EL (cell line): ENCODE measurements at places on chromosomes 4 and X.
A peak's percentile ranks its signal among the peaks of the same experiment; 100 is the strongest.

GRCh38 chr4:173835903-173836302, 305.9 kb upstream of the HAND2 start:
- DNase-seq, result peak; percentile 0

- no peak for DNase-seq
Observed at GRCh38 chrX:13693341-13693961, 4.5 kb downstream of the RAB9A start.

DNA sequence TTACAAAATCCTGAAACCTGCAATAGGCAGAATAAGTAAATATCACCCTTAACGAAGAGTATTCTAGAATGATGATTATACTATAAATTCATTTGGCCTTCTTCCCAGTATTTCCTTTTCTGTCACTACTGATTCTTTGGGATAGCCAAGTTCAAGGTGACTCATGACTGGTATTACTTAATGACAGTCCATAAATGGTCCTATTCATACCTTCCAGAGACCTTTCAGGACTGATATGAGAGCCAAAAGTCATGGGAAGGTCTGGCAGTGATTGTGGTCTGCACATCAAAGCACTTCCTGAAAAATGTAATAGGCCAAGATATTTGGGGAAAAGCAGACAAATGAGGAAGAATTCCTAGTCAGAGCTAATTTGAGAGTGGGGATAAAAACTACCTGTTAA, 239.6 kb upstream of the FAM47A start:
- DNase-seq, result no peak

GRCh38 chrX:130176354-130176776, 4.6 kb downstream of the RAB33A start:
- peak; percentile 25 for DNase-seq

GRCh38 chr4:6278801-6279197, 9.1 kb downstream of the WFS1 start:
- no peak for DNase-seq

GRCh38 chr4:165398570-165398969, 19.8 kb downstream of the CPE start:
- no peak for DNase-seq

- no peak for DNase-seq
Observed at GRCh38 chrX:106612393-106612763, 600 bp downstream of the RADX start.

DNA sequence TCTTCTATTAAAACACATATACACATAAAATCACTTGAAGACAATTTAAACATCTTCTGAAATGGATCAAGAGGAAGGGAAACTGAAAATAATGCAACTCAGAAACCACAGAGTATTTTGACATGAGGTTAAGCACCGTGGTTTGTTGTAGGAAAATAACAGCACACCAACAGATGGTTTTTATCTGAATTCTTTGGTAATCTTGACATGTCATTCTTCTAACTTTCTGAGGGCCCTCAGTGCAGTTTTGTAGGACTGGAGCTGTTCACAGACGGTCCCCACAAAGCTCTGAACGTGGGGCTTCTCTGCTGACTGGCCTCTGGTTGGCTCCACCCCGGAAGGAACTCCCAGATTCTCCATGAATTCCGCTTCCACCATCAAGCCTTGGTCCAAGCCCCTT, 16.0 kb upstream of the TLR8 start:
- no peak for DNase-seq

GRCh38 chr4:7075962-7076695, 8.3 kb upstream of the GRPEL1 start:
- DNase-seq, result no peak
